ENCODE measurements at places on chromosomes 11 and 22. TPM values are rescaled to one million over a fixed set of nuclear protein-coding genes. Genes with fewer than 3 reads are reported as not detected.

GRCh38 chr11:128262463-128263345 lies 324.7 kb downstream of the ETS1 start:
- no peak for DNase-seq

GRCh38 chr22:36467042-36467810 lies 14.2 kb downstream of the TXN2 start:
- no peak for DNase-seq

DNA sequence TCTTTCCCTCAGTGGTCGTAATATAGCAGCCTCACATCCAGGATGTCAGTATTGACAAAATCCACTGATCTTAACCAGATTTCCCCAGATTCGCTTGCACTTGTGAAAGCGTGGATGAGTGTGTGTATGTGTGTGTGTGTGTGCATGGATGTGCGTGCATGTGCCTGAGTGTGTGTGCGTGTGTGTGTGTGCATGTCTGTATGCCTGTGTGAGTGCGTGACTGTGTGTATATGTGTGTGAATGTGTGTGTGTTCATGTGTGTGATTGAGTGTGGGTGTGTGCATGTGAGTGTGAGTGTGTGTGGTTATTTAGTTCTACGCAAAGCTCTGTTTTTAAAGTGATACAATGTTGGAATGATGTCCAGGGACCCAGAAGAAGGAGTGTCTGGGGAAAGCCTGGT lies 723.2 kb downstream of the BRD1 start:
- no peak for DNase-seq

DNA sequence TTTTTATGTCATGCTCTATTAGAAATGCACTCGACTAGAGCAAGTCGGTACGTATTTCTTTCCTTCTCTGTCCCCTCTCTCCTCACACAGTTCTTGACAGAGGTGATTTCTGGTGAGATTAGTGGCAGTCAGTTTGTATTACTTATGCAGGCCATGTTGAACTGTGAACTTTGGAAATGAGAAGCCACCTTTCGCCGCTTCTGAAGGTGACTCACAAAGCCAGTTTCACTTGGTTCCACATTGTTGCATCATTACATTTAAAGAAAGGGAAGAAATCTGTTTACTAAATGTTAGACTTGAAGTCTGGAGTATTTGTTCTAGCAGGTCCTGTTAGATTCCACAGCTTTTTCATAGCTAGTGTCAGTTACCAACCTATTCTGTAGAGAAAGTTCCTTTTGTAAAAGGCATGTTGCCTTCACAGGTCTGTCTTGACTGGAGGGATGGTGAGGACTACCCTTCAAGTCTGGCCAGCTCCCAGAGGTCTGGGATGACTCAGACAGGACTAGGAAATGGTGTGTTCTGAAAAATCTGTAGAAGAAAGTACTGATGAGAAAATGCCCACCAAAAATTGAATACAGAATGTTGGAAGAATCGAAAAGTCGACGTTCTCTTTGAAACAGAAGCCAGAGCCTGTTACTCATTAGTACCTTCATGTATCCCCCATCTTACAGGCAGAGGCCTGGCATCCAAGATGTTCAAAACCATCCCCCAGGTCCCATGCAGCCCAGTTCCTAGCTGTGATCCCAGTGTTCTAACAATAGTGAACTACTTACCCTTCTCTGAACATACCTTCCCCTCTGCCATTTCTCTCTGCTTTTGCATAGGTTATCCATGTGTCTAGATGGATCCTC lies 181.4 kb downstream of the DBX1 start:
- DNase-seq = no peak

DNA sequence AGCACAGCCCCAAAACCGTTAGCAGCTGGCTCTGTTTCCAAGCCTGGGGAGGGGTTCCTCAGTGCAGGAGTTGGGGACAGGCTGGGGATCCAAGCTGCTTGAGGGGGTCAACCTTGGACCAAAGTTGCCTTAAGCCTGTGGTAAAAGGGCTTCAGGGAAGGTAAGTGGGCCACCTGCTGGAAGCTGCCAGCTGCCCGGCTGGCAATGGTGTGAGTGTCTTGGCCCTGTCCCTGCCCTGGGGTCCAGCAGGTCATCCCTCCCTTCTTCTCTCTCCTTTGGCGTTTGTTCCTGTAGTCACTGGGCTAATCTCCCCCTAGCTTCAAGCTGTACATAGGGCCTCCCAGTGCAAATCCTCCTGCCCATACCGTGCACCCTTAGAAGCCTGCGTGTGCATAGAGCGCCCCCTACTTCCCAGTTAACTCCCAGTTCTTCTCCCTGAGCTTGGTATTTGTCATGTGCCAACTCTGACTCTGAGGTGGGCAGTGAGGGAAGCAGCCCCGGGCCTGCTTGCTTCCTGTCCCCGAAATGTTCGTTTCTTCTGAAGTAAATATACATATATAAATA lies 4.4 kb downstream of the TMEM258 start:
- DNase-seq = no peak

DNA sequence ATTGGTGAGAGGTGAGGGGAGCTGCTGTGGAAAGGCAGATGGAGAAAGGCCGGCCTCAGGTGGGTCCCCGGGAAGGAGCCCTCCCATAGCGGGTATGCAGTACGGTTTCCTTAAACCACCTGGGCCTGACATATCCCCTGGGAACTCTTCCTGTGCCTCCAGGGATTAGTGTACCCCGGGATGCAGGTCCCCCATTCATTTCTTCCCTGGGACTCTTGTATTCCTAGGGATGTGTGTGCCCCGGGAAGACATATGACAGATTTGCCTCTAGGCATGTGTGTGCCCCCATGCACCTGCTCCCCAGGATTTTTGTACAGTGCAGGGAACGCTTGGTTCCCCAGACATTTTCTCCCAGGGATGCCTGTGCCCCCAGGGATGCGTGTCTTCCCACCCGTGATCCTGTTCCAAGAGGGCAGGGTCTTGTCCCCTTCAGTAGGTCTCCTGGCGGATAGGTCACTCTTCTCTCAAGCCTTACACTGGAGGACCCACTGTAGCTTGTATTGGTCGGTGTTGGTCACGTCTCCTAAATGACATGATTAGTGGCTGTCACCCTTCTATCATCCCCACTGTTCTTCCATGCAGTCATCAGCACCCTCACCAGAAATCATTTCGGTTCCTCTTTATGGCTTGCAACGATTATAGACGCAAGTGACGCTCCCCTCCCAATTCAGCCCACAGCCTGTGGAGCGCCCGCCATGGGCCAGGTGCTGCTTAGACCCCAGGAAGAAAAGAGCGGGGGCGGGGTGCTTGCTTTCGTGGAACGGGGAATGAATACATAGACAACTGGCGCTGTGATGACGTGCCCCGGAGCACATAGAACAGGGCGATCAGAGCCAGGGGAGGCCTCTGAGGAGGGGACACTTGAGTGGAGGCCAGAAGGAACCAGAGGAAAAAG lies 1.3 kb downstream of the PARVB start:
- no peak for DNase-seq

DNA sequence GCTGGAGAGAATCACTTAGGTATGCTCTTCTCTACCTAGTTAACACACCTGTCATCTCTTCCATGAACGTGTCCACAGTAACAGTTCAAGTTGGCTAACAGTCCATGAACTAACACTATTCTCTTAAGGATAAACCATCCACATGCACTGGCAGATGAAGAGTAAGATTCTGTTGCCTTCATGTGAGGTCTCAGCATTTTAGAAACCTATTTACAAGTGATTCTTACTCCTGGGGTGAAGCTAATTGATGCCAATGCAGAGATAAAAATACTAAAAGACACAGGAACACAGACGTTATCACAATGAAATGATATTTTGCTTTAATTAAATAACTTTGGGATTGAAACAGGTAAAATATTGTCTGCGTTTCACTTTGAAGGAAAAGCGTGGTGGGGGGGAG lies 1.3 kb downstream of the LRRC4C start:
- DNase-seq = no peak

ACRV1 gene
- not detected for polyA plus RNA-seq

GRCh38 chr11:113773092-113773415 lies 438 bp downstream of the ZW10 start:
- no peak for DNase-seq

DNA sequence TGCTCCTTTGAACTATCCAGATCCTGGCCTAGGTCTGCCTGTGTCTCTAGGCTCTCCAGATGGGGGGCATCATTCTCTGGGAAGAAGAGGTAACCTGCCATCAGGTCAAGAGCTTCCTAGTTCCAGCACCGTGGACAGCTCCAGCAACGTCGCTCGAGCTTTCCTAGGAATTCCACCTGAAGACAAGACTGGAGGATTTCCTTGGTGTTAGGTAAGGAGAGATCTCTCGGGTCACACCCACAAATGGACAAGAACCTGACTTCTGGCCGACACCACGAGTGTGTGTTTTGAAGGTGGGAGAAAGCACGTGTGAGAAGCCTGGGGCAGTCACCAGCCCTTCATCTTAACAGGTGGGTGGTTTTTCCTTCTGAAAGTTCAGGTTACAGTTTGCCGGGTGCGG lies 1.2 kb downstream of the PRG3 start:
- DNase-seq = no peak

- no peak for DNase-seq
These were observed 15.6 kb upstream of the C11orf91 start for GRCh38 chr11:33716243-33716642.

DNA sequence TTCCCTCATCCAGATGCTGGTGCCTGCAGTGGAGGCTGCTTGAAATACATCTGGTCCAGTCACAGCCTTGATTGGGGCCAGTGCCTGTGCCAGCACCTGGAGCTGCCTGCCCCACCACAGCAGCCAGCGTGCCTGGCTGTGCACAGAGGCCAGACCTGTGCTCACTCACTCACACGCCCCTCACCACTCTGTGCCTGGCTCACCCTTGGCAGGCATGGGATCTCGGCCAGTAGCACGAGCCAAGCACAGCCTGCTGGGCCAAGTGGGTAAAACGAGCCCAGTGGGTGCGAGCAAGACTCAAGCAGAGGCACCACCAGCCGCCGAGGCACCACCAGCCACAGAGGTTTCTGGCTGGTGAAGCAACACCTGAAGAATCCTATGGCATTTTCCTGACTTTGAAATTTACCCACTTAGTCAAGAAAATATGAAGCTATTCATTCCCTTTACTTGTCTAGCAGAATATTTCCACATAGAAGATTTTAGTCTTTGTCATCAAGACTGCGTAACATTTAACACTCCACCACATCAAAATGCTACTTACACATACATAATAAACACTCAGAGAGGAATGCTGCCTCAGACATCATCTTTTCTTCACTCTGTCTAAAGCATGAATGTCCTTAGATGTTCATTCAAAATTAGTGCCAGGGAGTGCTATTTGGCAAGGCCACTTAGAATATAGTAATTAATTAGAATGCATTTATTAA lies 424.3 kb upstream of the FAT3 start:
- DNase-seq = no peak

DNA sequence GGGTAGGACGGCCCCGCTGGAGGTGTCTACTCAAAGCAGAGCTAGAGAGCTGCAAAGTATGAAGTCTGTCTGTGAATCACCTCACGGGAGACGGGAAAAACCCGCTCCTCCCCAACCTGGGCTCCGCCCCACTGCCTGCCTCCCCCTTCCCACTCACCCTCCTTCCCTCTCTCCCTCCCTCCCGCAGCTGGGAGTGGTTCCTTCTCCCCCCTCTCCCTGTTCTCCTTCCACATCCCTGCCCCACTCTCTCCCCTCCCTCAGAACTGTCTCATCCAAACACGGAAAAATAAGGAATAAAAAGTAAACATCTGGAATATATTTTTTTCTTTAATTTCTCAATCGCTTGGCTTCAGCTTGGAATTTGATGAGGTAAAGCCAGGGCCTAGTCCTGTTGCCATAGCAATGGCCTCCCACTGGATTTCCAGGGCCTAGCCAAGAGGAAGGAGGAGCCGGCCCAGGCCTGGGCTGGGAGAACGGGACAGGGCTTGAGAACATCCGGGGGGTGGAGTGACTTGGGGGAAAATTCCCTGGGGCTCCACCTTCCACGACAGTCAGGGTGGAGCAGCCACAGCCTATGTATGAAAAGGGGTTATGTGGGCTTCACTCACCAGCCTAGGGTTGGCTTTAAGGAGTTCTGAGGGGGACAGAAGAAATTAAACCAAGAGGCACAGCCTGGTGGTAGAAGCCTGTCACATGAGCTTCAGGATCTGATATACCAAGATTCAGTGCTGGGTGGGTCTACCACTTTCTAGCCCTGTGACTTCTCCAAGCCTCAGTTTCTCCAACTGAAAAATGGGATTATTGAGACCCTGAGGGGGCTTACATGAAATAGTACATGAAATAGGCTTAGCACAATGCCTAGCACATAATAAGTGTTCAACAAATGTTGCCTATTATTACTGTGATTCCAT lies 2.2 kb downstream of the TNKS1BP1 start:
- DNase-seq = peak; percentile 98

SLC22A6 gene
- not detected for polyA plus RNA-seq

SUSD2 gene
- polyA plus RNA-seq = 2.6 TPM

DNA sequence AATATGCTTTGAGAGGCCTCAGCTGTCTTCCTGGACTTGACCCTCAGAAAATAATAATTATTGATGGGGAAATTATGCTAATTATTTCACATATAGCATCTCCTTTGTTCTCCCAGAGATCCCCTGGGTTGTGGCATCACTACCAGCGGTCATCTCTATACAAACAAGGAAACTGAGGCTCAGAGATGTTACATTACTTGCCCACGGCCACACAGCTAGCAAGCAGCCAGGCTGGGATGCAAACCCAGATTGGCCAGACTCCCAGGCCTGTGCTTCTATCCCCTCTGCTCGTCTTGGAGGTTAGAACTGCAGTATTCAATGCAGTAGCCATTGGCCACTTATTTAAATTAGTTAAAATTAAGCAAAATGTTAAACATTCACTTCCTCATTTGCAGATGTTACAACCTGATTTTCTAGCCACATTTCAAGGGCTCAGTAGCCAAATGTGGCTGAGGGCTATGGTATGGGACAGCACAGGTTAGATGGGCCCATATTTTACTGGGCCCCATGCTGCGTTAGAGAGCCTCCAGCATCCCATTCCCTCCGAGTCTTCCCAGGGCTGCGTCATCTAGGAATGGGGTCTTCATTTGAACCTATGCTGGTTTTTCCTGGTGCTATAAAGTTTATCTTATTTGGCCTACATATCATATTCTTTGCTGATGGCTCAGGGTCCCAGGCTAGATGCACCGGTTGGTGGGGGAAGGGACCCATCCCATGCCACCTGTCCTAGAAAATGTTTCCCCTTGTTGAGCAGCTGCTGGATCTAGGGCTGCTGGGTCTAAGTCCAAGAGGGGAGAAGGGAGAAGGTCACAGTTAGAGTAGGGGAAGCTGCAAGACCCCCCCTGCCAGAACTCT lies 2.2 kb downstream of the SLC35C1 start:
- no peak for DNase-seq

DGCR6L gene
- 65.8 TPM for polyA plus RNA-seq
